Renal pelvis (tissue), 12 donors: ENCODE measurements at places on chromosomes 7 and 10. TPM values are rescaled to one million over a fixed set of nuclear protein-coding genes. Genes with fewer than 3 reads are reported as not detected.

- DNase-seq = no peak
Observed at GRCh38 chr7:6502886-6503285, 48.4 kb downstream of the GRID2IP start.

Gene HOXA11
- polyA plus RNA-seq = 39.2 TPM

DNA sequence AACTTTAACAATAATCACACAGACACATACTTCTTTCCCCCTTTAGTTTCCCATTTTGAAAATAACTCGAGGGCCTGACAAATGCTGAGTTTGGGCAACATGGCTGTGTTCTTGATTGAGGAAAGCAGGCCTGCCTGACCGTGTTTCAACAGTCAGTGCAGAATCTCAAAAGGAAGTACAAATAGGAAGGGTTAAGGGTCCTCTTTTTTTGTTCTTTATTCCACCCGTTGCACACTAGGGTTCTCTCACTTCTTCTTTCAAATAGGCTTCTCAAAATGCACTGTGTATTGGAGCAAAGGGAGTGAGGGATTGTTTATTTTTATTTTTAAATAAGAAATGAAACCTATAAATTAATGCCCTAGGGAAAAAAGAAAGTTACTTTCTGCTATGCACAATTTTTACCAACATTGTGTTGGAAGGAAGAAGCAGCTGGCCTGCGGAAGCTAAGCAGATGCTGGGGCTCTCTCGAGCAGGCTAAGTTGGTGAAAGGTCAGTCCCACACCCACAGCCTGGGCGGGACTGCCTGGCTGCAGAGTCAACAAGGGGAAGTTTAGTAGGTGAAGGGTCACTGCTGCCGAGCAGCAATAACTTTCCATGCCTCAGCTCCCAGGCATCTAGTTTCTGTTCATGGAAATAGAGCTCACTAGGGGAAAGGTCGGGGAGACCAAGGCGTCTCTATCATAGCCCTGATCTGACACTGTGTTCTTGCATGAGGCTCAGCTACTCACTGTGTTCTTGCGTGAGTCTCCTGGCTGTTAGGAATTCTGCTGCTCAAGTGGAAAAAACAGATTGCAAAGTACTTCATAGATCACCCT is 12.2 kb upstream of the PDK4 start:
- DNase-seq = peak; percentile 96

Gene BAMBI
- polyA plus RNA-seq = 40.3 TPM

DNA sequence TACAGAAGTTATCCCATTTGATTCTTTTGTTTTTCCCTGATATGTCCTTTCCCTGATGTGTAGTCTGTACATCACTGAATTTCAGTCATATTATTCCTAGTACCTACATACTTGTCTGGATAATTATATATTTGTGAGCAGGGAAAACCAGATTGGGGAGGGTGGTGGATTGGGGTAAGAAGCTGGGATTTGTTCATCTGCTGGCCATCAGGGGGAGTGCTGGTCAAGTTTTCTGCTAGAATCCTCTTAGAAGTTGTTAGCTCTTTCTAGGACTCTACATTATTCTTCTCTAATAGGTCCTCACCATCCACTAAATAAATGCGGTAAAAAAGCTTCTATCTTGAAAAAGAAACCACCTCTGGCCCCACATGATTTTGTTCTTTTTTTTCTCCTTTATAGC is 232.7 kb upstream of the TAC1 start:
- no peak for DNase-seq
